8988T (cell line): ENCODE measurements at places on chromosomes 1 and 21.

GRCh38 chr1:232880354-232880753, 70.1 kb upstream of the NTPCR start:
- DNase-seq = peak; percentile 53

GRCh38 chr1:177589166-177589565, 380.7 kb downstream of the SEC16B start:
- DNase-seq = no peak

GRCh38 chr1:154091706-154092105, 63.2 kb downstream of the NUP210L start:
- DNase-seq = no peak

GRCh38 chr1:111471012-111471411, 2.8 kb upstream of the C1orf162 start:
- DNase-seq = no peak

GRCh38 chr1:109959974-109960744, 24.4 kb upstream of the AHCYL1 start:
- no peak for DNase-seq

DNA sequence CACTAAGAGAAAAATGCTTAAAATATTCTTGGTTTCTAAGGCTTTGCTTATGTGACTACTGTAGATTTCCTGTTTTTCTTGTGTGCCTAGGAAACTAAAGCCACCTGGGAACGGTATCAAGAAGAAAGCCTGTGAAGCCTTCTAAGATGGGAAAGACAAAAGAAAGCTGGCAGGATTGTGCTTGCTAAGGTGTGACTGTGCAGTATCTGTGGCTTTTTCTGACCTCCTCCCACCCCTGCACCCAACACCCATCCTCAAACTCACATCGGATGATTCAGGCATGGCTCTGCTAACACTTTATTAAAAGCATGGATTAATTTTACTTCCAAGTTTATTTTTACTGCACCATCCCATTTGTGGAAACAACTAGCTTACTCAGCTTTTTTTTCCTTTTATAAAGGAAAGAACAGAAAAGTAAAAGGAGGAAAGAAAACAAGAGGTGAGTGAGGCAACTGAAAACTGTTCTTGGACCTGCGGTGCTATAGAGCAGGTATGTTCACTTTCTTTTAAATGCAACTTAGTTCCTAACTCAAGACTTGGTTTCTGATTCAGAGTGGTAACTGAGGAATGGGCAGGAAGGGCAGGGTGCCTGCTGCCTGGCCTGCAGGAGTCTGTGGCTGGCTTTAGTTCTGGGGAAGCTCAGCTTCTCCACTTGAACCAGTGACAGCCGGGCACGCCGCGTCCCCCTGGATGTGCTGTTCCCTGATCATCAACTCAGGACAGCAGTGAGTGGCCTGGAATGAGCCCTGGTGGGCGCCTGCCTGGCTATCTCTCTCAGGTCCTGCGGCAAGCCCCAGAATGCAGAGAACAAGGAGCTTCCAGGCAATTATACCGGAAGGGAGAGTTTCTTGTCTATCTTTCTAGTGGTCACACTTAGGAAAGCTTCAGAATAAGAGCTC, at the start of gene GBP6:
Gene GBP6, plus strand, starts transcription at position 422 of the 899 bp plus-strand sequence. CDS start 4,493 bp downstream, outside the sequence.
- DNase-seq = no peak

GRCh38 chr21:26739189-26739588, 106.0 kb downstream of the ADAMTS1 start:
- no peak for DNase-seq

DNA sequence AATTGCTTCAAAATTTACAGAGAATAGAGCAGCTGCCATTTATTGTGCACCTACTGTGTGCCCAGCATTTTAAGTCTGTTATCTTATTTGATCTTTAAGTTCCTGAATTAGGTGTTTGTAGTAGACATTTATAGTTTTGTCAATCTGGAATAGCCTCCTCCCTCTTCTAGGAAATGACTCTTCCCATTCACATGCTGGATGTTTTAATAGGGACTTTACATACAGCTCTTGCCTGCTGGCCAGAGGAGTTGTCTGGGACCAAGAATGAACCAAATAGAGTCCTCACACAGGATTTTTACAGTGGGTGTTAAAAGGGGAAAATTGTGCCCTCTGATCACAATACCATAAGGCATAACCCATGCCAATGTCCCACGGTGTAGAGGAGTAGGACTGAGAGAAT, 367.1 kb downstream of the PDE4B start:
- no peak for DNase-seq

GRCh38 chr1:184272175-184272866, 114.5 kb upstream of the C1orf21 start:
- no peak for DNase-seq

GRCh38 chr1:6947952-6948351, 162.7 kb downstream of the CAMTA1 start:
- no peak for DNase-seq

GRCh38 chr1:174939775-174940545, 59.8 kb upstream of the CACYBP start:
- no peak for DNase-seq

DNA sequence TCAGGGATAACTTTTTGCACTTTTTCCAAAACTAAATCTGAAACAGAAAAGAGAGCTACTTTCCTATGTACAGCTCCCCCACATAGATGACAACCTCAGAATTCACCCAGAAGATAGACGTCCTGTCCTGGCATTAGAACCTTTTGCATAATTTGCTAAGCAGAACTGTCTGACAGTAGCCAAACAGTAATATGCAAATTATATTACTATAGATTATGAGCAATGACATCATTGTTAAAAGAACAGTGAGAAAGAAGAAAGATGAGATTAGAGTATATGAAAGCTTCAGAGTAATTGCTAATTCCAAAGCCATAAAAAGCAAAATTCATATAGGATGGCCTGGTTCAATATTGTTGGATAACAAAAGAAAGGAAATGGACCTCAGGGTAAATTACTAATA, 43.7 kb downstream of the SLC44A5 start:
- DNase-seq = no peak

DNA sequence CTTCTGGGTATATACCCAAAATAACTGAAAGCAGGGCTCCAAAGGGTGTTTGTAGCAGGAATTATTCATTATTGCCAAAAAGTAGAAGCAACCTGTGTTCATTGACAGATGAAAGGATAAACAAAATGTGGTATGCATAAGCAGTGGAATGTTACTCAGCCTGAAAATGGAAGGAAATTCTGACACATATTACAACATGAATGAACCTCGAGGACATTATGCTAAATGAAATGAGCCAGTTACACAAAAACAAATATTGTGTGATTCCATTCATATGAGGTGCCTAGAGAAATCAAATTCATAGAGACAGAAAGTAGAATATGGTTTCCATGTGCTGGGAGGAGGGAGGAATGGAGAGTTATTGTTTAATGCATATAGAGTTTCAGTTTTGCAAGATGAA, 86.3 kb upstream of the ARTN start:
- no peak for DNase-seq

DNA sequence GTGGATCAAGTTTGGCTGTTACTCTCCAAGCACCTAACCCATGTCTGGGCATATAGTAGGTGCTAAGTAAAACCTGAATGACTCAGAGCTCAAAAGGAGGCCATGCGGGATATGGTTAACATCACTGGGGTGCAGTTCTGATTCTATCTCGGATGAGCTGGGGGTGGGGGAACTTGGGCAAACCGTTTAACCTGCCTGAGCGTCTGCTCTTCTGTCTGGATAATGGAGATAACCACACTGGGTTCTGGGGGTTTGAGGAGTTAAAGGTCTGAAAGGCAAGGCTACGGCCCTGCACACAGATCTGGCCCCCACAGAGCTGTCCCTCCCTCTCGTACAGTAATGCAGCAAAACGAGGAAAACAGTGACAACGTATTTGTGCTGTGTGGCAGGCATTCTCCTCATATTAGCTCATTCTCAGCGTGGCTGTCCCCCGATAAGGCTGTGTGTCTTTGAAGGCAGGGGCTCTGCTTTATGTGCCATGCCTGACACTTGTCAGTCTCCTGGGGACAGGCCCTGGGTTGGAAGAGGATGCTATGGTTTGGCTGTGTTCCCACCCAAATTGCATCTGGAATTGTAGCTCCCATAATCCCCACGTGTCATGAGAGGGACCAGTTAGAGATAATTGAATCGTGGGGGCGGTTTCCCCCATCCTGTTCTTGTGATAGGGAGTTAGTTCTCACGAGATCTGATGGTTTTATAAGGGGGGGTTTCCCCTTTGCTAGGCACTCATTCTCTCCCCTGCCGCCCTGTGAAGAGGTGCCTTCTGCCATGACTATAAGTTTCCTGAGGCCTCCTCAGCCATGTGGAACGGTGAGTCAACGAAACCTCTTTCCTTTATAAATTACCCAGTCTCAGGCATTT, 6.8 kb upstream of the ALDH4A1 start:
- DNase-seq = no peak
